Karpas-422 (cell line): ENCODE measurements at places on chromosomes 7 and 10.

GRCh38 chr7:149872419-149873073, 1.2 kb upstream of the ATP6V0E2 start:
- DNase-seq, result no peak
- H3K27ac ChIP-seq, result no peak overlapping the region
- H3K36me3 ChIP-seq, result no peaks in the 10 kb centered on the region
- H3K4me3 ChIP-seq, result no peak overlapping the region
- peaks cover 21% of the 10 kb centered on the region for H3K4me1 ChIP-seq

GRCh38 chr7:13949445-13949844, 40.0 kb downstream of the ETV1 start:
- H3K4me1 ChIP-seq, result no peaks in the 10 kb centered on the region
- H3K36me3 ChIP-seq, result no peaks in the 10 kb centered on the region
- DNase-seq, result no peak
- H3K27ac ChIP-seq, result no peak overlapping the region
- no peak overlapping the region for H3K4me3 ChIP-seq

- no peaks in the 10 kb centered on the region for H3K36me3 ChIP-seq
- no peak overlapping the region for H3K4me3 ChIP-seq
- DNase-seq, result no peak
- H3K27me3 ChIP-seq, result no peaks in the 10 kb centered on the region
- no peaks in the 10 kb centered on the region for H3K4me1 ChIP-seq
Measured at GRCh38 chr10:91552274-91553095, 80.4 kb downstream of the PPP1R3C start.

DNA sequence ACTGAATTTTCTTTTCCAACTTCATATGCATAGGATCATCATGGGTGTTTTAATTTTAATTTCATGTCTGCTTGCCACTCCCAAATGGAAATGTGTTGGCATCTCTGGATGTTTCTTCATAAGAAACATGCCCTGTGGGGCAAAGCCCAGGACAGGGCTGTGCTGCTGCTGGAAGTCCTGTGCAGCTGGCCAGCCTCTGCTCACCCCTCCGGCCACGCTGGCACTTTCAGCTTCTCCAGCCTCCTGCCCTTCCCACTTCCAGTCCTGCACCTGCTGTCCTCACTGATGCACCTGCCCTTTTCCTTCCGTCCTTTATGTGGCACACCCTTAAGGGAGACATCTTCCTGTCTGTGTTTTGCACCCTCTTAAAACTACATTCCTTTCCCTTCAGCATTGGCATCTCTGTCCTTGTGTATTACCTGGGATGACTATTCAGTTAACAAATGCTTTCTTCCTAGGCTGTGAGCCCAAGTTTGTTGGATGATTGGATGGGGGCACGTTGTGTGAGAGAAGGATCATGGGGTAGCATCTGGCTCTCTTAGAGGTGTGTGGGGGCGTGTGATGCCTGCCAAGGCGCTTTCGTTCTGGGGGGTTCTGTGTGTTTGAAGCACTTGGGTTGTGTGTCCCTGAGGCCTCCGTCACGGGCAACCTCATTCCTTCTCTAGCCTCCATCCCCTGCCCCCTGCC, 56.8 kb downstream of the TCF7L2 start:
- no peaks in the 10 kb centered on the region for H3K4me1 ChIP-seq
- H3K27me3 ChIP-seq, result no peaks in the 10 kb centered on the region
- no peak overlapping the region for H3K4me3 ChIP-seq
- no peak for DNase-seq
- no peaks in the 10 kb centered on the region for H3K36me3 ChIP-seq

- H3K4me1 ChIP-seq, result no peaks in the 10 kb centered on the region
- no peak overlapping the region for H3K27ac ChIP-seq
- no peak for DNase-seq
- H3K27me3 ChIP-seq, result no peaks in the 10 kb centered on the region
Measured at GRCh38 chr10:19941206-19941880, 125.1 kb downstream of the PLXDC2 start.

DNA sequence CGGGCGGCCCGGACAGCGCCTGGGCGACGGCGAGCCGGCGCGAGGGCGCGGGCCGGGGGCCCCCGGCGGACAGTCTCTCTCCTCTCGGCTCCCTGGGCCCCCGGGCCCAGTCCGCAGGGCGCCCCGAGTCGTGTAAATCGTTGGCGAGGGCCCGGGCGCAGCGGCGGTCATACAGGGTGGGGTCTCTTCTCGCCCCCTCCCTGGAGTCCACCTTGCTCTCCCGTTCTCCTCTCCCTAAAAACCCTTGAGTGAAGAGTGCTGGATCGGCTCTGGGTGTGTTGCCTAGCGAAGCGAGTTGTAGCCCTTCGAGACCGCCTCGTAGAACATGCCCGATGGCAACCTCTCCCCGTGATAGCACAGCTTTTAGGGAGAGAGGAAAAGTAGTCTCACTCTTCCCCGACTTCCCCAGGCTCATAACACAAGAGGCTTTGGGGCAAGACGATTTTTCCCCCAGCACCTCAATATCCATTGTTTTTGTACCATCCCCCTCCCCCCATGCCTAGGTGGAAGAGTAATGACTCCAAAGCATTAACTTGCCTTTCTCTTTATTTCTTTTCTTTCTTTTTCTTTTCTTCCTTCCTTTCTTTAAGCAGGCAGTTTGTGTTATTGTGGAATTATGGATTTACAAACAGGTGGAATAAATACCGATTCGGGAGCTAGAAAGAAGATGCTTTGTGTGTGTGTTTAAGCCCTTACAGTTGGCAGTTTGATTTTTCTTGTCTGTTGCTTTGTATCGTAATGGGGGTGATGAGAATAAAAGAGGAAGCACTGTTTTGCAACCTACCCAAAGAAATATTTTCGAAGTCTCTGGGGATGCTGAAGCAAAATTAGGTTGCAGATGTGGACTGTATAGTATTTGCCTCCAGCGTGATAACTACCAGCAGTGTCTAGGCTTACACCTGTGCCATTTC, 822 bp downstream of the SHOC2 start:
- peak overlapping the region; percentile 75 for H3K4me3 ChIP-seq
- DNase-seq, result peak; percentile 98
- H3K27ac ChIP-seq, result peak overlapping the region; percentile 94
